ENCODE measurements at places on chromosomes 4 and X.

DNA sequence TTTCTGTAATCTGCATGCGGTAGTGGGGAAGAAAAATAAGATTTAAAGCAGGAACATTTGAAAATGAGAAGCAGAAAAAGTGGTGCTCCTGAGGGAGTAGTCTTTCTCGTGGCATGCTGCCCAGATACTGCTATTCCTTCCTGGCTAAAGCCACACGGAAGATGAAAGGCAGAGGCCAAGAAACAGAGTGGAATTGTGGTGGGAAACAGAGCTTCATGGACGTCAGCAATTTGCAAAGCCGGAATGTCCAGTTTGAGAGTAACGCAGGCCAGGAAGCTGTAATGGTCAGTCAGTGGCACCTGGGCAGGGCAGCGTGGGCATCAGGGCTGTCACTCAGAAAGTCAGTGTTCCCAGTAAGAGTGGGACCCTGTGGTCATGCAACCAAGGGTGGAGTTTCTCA is 63.7 kb upstream of the FMR1 start:
- no peak for DNase-seq

DNA sequence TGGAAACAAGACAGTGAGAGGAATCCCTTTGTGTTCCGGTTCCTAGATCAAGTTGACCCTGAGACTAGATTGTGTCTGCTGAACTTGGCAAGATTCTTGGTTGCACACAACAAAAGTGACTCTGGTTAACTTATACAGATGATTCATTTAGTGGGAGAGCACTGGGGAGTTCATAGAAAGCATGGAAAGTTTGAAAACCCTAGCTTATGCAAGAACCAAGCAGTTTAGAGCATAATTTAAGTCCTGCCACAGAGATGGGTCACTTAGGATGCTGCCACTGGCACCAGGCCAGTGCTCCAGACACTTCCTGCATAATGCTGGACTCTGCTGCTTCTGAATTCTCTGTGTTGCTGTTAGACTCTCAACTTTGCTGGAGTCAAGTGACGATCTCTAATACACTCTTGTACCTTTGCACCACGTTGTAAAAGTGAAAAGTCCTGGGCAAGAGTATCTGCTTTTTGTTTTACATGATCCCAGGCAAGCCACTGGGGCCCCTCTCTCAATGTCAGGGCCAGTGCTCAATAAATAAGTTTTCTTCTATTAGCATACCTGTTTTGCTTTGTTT is 12.7 kb upstream of the DCUN1D4 start:
- no peak for DNase-seq

GRCh38 chr4:650951-651883 is 22.9 kb downstream of the ATP5ME start:
- DNase-seq, result no peak

GRCh38 chrX:69161786-69162349 is 3.4 kb downstream of the PJA1 start:
- no peak for DNase-seq

GRCh38 chr4:185534866-185535611 is at the start of gene PDLIM3:
PDLIM3 (minus strand) TSS chr4:185535507; CDS start chr4:185535434, 73 bp downstream.
- DNase-seq, result no peak

GRCh38 chr4:52959541-52959940 is 97.4 kb downstream of the RASL11B start:
- DNase-seq, result no peak

DNA sequence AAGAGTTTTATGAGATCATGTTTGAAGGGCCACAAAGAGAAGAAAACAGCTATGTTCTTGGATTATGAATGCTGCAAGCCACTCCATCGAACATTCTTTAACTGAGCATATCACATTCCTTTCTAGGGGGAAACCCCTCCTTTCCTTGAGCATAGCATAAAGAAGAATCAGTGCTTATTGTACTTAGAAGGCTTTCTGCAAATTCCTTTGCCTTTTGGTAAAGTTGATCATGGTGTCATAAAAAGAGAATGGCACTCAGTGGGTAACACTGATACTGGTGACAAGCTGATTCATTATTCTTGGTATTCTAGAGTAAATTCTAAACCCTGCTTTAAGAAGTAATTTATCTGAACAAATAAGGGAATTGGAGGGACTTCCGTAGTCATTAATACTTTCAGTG is 88.5 kb upstream of the GPR34 start:
- DNase-seq, result no peak

- no peak for DNase-seq
These were observed 84.3 kb upstream of the CLDN34 start for GRCh38 chrX:9882669-9883446.

- no peak for DNase-seq
These were observed 38.1 kb downstream of the NAA11 start for GRCh38 chr4:79287718-79288117.

GRCh38 chr4:83109480-83110222 is 4.9 kb downstream of the PLAC8 start:
- DNase-seq, result peak; percentile 33

DNA sequence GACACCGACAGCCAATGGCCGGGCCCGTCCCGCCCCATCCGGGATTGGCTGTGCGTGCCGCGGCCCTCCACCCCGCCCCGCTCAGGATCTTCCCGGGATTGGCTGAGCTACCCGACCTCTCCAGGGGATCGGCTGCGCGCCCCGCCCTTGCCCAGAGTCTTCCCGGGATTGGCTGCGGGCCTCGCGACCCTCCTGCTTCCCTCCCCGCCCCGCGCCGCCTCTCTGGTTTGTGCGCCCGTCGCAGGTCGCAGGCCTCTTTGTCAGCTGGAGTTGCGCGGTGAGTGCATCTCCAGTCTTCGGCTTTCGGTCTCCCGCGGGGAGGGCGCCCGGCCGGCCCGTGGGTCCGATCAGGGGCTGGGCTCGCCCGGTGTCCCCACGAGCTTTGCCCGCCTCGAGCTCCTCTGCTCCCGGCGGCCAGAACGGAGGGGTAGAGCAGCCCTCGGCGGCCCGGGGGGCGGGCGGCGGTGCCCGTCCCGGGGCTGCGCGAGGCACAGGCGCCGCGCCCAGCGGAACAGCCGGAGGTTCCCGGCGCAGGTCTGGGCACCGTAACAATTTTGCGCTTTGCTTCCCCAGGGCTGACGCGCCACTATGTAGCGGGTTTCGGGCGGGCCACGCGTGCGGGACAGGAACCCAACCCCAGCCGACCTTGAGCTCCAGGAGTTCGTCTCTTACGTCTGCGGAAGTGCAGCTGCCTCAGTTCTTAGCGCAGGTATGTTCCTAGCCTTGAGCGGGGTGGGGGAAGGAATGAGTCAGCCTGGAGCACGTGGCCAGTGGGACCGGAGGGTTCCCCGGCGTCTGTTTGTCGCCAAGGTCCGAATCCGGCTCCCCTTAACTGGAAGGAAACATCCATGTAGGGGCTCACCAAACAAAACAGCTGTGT is 38.7 kb downstream of the ERVMER34-1 start:
- peak; percentile 97 for DNase-seq

GRCh38 chr4:21710179-21710835 is 238.3 kb downstream of the KCNIP4 start:
- DNase-seq, result no peak

GRCh38 chr4:122762966-122763716 is 30.6 kb downstream of the BBS12 start:
- DNase-seq, result no peak

GRCh38 chr4:54908763-54909162 is 216.6 kb downstream of the KDR start:
- no peak for DNase-seq

GRCh38 chr4:78510681-78511080 is 40.9 kb upstream of the ANXA3 start:
- DNase-seq, result no peak

- no peak for DNase-seq
These were observed 46.2 kb upstream of the BCOR start for GRCh38 chrX:40143987-40144386.

GRCh38 chrX:65677954-65678469 is 10.6 kb downstream of the MSN start:
- no peak for DNase-seq

- DNase-seq, result peak; percentile 3
These were observed 42.1 kb upstream of the SPINK2 start for GRCh38 chr4:56863441-56864139.

GRCh38 chr4:145935253-145936141 is 3.1 kb downstream of the ZNF827 start:
- peak; percentile 32 for DNase-seq

DNA sequence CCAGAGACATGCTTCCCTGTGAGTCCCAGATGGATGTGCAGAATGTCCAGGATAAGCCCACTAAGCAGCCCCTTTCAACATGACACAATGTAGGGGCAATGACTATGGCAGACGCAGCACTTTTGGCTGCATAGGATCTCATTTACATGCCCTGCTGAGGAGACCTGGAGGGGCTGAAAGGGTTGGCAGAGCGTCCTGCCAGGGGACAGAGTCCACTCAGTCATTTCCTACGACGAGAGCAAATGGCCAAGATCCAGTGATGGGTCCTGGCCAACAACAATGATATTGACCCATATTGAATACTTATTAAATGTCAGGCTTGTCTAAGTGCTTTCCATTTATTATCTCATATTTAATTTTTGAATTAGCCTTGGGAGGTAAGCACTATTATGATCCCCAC is 41.4 kb downstream of the LGI2 start:
- no peak for DNase-seq

GRCh38 chr4:54942721-54943120 is 182.7 kb downstream of the KDR start:
- DNase-seq, result no peak

GRCh38 chr4:105474099-105474518 is 247 bp upstream of the PPA2 start:
- DNase-seq, result no peak

DNA sequence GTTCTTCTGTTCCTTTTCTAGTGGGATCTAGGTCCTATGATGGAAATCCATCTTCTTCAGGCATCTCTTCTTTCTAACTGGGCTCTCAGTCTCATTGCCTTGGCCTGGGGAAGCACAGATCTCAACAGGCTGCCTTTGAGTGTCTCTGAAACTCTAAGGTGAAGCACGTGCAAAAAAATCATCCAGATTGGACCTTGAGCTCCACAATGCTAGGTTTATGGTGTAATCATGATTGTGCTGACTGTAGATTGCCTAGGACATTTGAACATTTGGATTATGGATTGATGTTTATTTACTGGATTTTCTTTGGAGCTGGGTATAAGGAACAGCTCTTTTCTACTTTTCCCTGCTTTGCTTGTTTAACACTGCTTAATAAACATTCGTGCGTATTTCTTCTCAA is 191.5 kb upstream of the NR3C2 start:
- DNase-seq, result no peak

GRCh38 chr4:86013621-86014020 is 346.2 kb downstream of the MAPK10 start:
- no peak for DNase-seq

DNA sequence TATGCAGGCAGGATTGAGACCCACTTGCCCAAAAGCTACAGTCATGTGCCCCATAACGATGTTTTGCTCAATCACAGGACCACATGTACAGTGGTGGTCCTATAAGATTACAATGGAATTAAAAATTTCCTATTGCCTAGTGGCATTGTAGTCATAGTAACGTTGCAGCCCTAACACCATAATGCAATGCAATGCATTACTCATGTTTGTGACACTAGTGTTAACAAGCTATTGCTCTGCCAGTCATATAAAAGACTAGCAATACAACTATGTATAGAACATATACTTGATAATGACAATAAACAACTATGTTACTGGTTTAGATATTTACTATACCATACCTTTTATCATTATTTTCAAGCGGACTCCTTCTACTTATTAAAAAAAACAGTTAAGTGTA is 50.6 kb downstream of the VGLL1 start:
- no peak for DNase-seq

DNA sequence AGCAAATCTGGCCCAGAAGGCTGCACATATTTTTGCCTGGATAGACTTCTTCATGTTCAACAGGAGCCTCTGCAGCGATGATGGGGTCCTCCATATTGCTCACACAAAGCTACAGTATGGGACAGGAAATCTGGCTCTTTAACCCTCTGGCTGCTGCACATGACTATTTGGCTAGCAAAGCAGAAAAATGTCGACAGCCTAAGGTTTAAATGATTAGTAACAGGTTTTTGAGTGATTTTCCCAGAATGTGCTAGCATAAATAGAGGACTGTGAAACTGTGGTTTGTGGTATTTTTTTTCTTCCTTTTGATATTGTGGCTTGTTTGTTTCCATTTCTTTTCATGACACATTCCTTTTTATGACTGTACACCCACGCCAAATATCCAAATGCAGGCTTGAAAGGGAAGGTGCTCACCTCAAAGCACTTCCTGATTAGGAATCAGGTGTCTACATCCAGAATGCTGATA is 120.2 kb upstream of the GK2 start:
- DNase-seq, result no peak

- DNase-seq, result no peak
These were observed 3.3 kb downstream of the HTT start for GRCh38 chr4:3077796-3078195.

GRCh38 chr4:48472794-48473193 is 10.3 kb upstream of the SLC10A4 start:
- DNase-seq, result no peak

DNA sequence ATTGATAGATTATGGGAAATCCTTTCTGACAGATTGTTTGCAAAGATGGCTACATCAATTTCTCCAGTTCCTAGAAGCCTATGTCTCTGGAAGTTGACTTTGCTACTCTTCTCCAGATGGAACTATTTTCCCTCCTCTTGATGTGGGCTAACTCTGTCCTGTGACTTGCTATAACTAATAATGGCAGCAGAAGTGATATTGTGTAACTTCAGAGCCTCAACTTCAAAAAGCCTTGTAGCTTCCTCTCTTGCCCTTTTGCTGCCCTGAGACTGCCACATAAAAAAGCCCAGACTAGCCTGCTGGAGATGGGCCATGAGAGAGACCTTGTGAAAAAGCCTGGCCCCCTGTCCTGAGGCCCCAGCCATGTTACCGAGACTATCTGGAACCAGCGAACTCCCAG is 210.7 kb upstream of the SLC7A11 start:
- no peak for DNase-seq

DNA sequence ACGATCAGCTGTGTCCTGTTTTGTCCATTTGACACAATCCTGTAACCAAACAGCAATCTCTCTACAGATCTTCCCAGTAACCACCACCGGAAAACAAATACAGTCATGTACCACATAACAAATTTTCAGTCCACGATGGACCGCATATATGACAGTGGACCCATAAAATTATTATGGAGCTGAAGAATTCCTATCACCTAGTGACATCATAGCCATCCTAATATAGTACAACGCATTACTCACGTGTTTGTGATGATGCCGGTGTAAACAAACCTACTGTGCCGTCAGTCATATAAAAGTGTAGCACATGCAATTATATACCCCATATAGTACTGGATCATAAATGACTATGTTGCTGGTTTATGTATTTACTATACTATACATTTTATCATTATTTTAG is 133.7 kb upstream of the EDNRA start:
- no peak for DNase-seq

DNA sequence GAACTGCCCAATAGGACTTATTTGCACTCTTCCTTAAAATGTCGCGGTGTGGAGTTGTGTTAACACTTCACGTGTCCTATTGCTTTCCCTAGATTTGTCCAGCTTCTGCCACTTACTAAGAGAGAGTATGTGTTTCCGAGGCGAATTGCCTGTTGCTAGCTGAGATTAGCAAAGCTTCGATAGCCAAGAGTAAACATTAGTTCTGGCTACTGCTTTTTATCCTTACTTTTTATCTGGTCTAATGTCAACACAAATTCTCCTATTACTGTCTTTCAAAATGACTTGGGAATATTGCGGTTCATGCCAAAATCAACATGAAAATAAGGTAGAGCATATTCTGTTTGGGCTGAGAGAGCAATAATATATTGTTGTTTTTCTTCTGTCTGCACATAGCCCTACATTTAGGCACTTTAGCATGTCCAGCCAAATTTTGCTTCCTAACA is 90.4 kb upstream of the VEGFC start:
- no peak for DNase-seq

- no peak for DNase-seq
These were observed 42.6 kb downstream of the CHRNA9 start for GRCh38 chr4:40377512-40378365.

- no peak for DNase-seq
These were observed 47.2 kb downstream of the FHL1 start for GRCh38 chrX:136194536-136194935.

All from stimulated activated CD8-positive, alpha-beta memory T cell treated with anti-CD3 and anti-CD28 coated beads, Interleukin-15, amount 100 ng/mL, for 48 hours (primary cell).